ENCODE measurements at places on chromosomes 6 and 20.

DNA sequence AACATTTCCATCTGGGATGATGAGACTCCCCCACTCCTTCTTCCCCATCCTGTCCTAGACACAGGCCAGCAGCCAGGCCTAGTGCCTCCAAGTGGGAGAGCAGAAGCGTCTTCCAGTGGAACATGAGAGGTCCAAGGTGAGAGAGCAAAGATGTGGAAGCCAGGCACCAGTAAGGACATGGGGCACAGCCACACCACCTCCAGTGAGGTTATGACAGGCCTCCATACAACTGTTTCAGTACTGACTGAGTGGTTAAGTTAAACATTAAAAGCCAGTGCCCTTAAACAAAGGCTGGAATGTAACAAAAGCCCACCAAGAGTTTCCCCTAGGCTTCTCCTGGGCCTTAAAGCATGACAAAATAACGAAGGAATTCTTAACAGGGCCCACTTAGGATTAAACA lies 5.3 kb downstream of the ZBTB24 start:
- DNase-seq: no peak

GRCh38 chr6:35419417-35419816 lies 32.7 kb upstream of the FANCE start:
- no peak for DNase-seq

DNA sequence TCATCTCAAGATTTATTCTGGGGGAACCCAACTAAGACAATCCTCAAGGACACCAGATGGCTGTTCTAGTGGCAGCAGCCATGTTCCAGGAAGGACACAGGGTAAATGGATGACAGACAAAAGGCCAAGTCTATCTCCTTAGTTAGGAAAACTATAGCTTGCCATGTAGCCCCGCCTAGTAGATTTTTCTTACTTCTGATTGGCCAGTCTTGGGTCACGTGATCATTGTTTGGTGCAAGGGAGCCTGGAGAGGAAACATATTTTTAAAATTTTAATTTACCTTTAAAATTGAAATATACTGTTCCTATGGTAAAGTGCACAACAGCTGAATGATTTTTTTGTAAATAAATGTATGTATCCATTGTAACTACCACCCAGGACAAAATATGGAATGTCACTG lies 4.4 kb upstream of the KCNS1 start:
- no peak for DNase-seq

GRCh38 chr6:141437685-141438084 lies 695.0 kb upstream of the GJE1 start:
- no peak for DNase-seq

DNA sequence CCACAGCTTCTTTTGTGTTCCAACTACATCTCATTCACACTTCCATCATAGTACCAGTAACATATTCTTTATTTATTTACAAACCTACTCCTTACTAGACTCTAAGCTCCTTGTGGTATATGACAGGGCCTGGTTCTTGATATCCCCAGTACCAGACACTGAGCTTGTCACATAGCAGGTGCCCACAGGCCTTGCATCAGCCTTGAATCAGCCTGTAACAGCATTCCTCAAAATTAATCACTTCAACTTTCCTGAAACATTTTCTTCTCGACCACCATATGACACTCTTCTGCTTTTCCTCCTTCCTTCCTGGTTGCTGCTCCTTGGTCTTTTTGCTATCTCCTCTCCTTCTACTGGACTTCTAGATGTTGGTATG lies 24.7 kb upstream of the SRPK1 start:
- no peak for DNase-seq

GRCh38 chr6:89415185-89415584 lies 3.1 kb upstream of the RRAGD start:
- DNase-seq: no peak

DNA sequence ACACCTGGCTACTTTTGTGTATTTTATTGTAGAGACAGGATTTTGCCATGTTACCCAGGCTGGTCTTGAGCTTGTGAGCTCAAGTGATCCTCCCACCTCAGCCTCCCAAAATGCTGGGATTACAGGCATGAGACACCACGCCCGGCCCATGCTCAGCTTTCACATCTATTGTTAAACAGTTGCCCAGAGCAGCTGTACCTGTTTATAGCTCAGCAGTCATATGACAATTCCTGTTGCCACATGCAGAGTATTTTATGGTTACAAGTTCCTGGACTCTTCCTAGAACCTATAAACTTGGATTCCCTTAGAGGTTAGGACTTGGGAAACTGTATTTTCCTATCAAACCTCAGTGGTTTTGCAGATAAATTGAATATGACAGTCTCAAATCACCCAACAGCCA lies 188.3 kb upstream of the KCNG1 start:
- no peak for DNase-seq

DNA sequence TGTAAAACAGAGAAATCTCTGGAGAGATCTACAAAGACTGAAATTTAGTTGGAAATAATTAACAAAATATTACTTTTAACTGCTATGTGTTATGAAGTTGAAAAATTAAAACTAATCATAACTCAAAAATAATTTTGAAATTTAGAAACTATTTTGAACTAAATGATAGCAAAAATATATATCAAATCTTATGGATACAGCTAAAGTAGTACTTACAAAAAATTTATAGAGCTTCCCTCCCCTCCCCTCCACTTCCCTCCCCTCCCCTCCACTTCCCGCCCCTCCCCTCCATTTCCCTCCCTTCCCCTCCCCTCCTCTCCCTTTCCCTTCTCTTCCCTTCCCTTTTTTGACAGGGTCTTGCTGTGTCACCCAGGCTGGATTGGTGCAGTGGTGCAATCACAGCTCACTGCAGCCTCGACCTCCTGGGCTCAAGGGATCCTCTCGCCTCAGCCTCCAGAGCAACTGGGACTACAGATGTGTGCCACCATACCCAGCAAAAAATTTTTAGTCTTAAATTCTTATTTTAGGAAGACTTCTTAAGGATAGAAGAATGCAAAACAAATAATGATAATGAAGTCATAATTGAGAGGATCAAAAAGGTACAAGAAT lies 87.2 kb upstream of the RGS17 start:
- DNase-seq: no peak

DNA sequence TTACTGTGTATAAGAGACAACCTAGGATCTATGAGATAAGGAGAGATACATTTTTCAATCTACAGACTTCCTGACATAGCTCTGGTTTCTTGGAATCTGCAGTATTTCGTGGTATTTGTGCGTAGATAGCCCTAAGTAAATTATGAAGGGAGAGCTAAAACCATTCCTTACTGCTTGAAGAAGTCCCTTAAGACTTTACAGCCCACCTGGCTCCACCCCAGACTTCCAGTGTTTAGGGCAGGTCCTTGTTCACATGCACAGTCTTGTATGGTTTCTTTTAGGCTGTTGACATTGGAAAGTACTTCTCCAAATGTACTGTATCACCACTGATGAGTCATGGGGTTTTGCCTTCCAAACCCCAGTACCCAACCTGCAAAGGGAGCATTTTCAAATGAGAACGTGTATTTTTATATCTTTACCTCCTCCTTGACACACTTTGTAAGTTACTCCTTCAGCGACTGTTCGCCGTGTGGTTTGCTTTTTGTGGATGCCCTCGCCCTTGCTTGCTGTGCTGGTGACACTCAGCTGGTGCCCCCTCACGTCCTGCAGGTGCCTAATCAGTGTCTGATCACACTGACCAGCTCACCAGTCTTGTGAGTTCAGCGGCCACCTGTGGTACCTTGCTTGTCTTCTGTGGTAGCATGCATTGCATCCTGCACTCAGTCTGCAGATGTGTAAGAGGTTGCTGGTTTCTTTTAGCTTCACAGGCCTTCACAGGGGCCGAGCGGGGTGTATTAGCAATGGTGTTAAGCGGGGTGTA lies 73.3 kb downstream of the IGF2R start:
- DNase-seq: no peak

DNA sequence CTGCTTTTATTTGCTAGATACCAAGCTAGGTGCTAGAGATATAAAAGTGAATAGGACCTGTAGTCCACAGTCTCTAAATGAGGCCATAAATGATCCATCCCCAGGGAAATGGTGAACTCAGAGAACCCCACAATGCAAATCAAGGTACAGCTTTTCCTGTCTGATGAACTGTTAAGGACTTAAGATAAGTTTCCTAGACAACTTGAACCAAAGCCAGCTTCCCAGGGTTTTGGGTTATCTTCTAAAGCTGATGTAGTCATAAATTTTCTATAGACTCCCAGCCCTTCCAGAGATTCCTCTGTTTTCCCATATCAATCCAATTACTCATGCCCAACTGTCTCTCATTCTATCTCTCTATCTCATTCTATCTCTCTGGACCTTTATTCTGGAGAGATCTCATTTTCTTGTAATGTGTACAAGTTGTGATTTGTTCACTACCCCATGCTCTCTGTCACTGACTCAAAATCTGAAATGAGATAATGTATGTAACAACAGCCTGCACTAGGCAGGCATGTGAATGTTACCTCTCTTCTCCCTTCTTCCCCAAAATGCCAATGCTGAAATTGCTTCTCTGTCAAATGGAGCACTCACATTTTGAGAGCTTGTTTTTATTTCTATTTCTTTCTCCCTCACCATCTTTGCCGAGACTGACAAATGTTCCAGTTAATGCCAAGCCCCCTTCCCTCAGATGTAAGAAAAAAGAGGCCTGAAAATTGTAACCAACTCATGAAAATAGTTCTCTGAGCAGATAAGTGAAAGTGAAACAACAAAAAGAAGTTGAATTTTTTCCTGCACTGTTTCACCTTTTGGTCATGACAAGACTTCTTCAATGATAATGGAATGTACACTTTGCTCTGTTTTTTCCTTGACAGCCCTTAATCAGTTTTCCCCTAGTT lies 279.9 kb downstream of the SLC35F1 start:
- no peak for DNase-seq

- no peak for DNase-seq
Observed at GRCh38 chr20:33732166-33732970, 572 bp downstream of the ZNF341 start.

DNA sequence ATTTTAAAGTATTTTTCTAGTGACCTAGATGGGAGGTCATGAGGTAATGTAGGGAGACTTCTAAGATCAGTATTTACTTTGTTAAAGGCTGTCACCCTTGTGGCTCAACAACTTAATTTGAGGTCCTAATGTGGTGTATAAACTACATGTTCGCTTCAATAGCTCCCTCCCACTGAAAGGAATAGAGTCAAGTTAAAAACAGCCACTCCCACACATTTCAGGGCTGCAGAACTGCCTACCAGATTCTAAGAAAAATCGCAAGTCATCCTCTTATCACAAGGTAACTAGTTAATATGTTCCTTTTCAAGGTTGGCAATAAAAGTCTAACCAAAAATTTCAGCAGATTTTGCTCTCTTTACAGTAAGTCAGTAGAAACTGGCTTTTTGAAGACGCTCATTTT lies 15.1 kb downstream of the GSTA1 start:
- no peak for DNase-seq

GRCh38 chr6:34912715-34913464 lies 23.8 kb downstream of the ANKS1A start:
- DNase-seq: no peak

DNA sequence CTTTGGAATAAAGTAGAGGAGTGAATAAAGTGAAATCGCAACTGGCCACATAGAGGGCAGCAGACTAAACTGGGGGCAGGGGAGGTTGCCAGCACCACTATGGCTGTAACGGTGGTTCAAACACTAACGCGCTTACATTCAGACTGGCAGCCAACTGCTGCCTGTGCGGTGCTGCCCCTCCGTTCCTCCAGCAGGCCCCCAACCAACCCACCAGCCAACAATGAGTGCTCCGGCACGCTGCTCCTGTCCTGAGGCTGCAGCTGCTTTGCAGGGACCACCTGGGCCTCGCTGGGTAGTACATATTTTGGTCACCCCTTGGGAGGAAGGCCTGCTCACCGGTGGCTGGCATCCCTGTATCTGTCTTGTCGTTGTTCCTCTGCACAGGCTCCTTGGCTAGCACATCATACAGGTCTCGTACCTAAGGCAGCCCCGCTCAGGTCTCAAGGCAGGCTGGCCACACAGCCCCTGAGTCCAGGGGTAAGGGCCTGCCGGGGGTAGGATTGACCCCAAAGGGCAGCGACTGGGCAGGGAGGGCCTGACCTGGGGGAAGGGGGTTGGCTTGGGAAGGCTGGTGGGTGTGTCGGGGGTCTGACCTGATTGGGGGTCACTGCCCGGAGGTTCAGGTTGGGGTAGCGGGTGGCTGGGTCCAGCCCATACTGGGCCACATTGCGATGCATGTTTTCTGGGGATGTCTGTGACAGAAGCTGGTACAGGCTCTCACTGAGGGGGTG lies 6.3 kb downstream of the MICAL1 start:
- DNase-seq: no peak

GRCh38 chr6:70841112-70841511 lies 115.7 kb downstream of the B3GAT2 start:
- DNase-seq: no peak

- no peak for DNase-seq
Observed at GRCh38 chr6:15363164-15363522, 117.3 kb downstream of the JARID2 start.
